ENCODE measurements at places on chromosomes 2 and 18. TPM values are rescaled to one million over a fixed set of nuclear protein-coding genes. Genes with fewer than 3 reads are reported as not detected.

DNA sequence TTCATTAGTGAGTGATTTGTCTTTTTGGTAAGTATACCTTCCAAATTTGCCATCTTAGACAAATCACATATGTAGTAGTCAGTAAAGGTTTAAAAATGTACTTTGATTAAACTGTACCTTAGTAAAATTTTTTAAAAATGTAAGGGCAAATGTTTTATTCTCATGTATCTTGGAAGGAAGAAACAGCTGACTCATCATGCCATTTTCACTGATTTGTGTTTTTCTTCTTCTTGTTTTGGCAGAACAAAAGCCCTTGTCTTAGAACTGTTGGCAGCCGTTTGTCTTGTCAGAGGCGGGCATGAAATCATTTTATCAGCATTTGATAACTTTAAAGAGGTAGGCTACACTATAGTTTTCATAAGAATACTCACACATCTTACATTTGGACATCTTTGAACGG is 136.5 kb downstream of the PRPF40A start:
- DNase-seq = no peak
- no peak overlapping the region for H3K27ac ChIP-seq
- no peaks in the 10 kb centered on the region for H3K4me1 ChIP-seq
- H3K4me3 ChIP-seq = no peak overlapping the region
- H3K27me3 ChIP-seq = peaks cover 29% of the 10 kb centered on the region

Gene BOLL
- total RNA-seq = not detected

GRCh38 chr2:84481702-84482101 is 22.6 kb upstream of the SUCLG1 start:
- peak overlapping the region; percentile 3 for H3K4me3 ChIP-seq
- DNase-seq = no peak
- H3K4me1 ChIP-seq = peaks cover 12% of the 10 kb centered on the region
- no peaks in the 10 kb centered on the region for H3K27me3 ChIP-seq

Gene KCNS3
- total RNA-seq = not detected

GRCh38 chr2:4678927-4679326 is 975.6 kb downstream of the DCDC2C start:
- H3K36me3 ChIP-seq = no peaks in the 10 kb centered on the region
- no peaks in the 10 kb centered on the region for H3K27me3 ChIP-seq
- no peak overlapping the region for H3K27ac ChIP-seq
- H3K4me1 ChIP-seq = no peaks in the 10 kb centered on the region
- DNase-seq = no peak

GRCh38 chr2:56266761-56267414 is 83.1 kb downstream of the CCDC85A start:
- H3K36me3 ChIP-seq = no peaks in the 10 kb centered on the region
- DNase-seq = no peak
- no peak overlapping the region for H3K4me3 ChIP-seq
- no peaks in the 10 kb centered on the region for H3K27me3 ChIP-seq
- H3K4me1 ChIP-seq = no peaks in the 10 kb centered on the region
- H3K27ac ChIP-seq = no peak overlapping the region

DNA sequence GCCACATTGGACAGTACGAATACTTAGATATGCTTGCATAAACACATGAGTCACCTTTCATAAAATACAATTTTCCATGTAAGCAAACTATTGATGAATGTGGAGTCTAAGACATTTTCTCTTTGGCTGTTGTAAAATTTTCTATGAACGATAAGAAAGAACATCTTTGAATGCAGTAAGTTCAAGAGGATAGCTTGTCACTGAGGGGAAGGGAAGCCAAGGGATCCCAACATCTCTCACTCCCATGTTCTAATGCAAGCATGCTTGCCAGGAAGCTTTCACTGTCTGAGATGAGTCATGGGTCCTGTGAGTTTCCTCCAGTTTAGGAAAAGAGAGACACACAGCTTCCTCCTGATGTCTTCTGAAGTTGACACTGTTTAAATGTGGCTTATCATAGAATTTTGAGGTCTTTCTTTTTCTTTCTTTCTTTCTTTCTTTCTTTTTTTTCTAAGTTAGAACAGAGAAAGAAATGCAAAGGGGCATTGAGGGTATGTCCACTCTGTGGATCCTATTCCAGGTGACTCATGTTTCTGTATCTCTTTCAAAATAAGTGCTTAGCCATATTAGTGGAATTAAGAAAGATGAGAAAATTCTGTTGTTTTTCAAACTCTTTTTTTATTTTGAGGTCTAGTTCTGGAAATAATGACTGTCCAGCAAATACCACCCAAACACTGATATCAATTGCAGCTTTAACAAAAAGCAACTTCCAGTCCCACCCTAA is 146.6 kb downstream of the RDH14 start:
- DNase-seq = no peak
- H3K36me3 ChIP-seq = no peaks in the 10 kb centered on the region
- H3K27me3 ChIP-seq = peaks cover 31% of the 10 kb centered on the region
- H3K4me3 ChIP-seq = no peak overlapping the region

Gene TXNDC2
- total RNA-seq = not detected

Data from T-helper 17 cell (primary cell).